ENCODE measurements at places on chromosomes 5 and 9. TPM values are rescaled to one million over a fixed set of nuclear protein-coding genes. Genes with fewer than 3 reads are reported as not detected.

GRCh38 chr5:134095887-134096589 lies 18.4 kb upstream of the TCF7 start:
- no peak for DNase-seq

- peak; percentile 40 for DNase-seq
These were observed 215.8 kb upstream of the TRIM32 start for GRCh38 chr9:116471093-116471906.

- no peak for DNase-seq
These were observed 160.6 kb downstream of the C9orf152 start for GRCh38 chr9:110047232-110047954.

Gene PCDHGB4
- 1.7 TPM for polyA plus RNA-seq
